Right atrium auricular region (tissue), 2 donors: ENCODE measurements at places on chromosomes 4 and X. TPM values are rescaled to one million over a fixed set of nuclear protein-coding genes. Genes with fewer than 3 reads are reported as not detected.
A peak's percentile ranks its signal among the peaks of the same experiment; 100 is the strongest.

DNA sequence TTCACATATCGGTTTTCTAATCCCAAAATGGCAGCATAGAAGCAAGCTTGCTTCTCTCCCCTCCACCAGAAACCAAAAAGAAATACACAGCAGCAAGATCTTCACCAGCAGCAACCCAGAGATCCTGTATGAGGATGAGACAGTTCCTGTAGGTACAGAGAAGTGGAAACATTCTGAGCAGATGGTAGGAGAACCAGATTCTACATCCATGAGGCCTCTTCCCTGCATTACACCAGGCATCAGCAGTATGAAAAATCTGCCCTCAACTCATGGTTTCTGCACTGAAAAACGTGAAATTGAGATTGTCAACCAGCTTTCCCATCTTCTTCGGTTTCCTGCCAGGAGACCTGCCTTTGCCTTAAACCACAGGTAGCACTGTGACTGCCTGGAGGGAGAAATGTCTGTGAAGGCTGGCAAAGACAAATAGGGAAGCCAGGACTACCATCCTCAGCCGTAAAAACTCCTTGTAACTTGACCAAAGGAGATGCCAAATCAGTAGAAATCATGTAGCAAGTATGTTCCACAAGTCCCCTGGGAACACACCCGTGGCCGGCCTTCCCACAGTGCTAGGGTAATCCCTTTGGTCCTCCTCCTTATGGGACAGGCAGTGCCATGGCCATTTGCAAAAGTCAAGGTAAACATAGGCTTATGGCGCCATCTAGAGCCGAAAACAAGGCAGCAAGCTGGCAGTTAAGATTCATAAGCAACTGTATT is 24.0 kb upstream of the MTHFD2L start:
- peak; percentile 88 for DNase-seq

DNA sequence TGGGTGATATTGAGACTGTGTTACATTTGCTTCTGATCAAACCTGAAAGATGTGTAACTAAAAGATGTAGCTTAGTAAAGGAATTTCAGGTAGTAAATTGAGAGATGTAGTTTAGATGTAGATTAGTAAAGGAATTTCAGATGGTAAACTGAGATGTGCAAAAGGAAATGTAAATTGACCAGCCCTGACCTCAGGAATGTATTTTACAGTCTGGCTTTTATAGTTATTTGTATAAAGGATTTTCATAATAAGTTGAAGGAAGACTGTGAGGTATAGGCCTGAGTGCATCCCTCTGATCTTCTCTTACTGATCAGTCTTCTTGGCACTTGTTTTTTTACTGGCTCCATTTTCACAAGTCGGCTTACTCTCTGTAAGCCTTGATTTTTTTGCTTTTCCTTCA is 3.2 kb downstream of the KLHL2 start:
- no peak for DNase-seq

DNA sequence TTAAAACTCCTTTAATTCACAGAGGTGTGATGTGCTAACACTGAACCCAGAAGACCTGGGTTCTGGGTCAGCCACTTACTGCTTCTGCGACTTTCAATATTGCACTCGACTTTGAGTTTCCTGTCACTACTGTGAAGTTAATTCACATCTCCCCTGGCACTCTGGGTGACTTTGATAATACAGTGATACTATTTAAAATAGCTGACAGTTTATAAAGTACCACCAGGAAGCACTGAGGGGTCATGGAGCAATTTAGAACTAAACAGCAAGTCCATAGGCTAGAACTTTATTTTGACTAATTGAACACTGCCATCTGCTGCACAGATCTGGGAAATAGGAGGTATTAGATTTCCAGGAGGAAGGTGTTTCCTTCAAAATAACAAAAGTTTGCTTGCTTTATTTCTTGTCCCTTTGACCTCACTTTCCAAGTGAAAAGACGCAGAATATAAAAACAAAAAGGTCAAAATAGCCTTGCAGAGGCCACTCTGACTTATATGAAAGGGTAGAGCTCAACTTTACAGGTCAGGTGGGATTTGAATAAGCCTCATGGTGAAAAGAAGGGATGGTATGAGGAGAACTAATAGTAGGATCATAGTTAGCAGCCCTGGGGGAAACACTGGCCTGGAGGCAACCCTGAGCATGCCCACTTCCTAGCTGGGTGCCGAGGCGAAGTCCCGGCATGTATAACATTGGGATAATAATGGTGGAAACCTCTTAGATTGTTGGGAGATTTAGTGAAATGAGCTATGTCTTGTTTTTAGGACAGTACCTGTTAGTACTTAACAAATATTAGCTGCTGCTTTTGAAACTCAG is 53.4 kb downstream of the ZNF518B start:
- no peak for DNase-seq

P2RY4 gene
- not detected for total RNA-seq

DNA sequence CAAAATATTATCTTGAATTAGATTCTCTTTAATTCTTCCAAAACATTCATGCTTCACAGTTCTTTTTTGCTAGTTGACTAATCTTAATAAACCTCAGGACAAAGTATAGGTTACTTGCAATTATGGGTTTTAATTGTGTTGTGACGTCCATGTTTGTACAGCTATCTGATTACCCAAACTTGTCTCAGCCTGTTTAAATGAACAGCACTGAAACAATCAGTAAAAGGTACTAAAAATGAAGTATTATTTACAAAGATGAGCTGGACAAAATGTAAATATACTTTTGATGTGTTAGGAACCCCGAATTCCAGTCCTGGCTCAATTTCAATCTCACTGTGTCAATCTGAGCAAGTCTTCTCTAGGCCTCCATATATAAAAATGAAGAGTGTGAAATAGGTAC is 57.4 kb upstream of the SLC6A14 start:
- DNase-seq = no peak

DNA sequence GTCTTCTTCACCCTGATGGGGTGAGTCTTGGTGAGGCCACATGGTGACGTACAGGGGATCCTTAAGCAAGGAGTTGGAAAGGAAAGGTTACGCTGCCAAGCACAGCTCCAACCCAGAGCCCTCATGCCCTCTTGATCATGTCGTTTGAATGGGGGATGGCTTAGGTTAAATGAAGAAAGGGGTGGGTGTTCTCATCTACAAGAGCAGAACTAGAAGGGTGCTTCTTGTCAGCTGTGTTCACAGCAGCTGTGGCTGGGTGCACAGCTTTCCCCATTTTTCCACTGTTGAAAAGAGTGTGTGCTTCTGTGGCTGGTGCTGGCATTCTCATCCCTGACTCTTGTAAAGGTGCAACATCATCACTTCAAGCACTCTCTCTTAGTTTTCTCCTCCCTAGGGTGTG is 15.5 kb upstream of the SCRG1 start:
- no peak for DNase-seq

DNA sequence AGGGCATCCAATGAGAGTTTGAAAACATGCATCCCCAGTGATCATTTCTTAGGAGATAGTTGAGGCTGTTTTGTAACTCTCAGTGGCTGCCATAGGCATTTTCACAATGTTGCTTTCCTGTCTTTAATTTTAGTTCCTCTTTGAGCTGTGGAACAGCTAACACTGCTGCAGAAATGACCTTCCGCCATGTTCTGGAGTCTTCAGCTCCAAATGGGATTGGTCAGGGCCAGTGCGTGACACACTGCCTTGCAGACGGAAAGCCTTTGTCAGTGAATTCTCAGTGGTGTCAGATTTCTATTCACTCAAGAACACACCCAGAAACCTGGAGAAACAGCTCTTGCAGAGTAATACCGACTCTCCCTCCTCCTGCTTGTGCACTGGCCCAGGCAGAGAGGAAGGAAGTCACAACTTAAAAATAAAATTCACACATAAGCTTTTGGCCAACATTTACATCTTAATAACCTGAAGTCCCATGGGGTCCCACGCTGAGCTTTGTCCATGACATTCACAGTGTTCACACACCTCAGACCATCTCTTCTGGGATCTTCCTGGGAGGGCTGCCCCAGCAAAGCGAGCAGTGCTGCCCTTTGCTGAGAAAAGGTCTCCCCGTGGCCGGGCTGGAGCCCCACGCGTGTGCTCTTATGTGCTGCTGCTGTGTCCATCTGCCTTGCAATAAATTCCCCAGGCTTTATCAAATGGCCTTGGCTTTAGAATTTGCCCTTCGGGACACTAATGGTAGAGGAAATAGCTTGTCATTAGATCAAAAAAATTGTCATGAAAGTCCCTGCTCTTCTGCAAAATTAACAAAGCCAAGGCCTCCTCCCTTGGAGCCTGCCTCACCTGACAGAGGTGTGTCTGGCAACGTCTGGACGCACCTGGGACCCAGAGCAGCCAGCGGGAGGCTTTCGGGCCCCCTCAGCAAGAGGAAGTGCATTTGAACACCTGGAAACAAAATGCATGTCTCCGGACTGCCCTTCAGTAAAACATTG is 126.8 kb downstream of the IRF2 start:
- DNase-seq = peak; percentile 75

FAM47A gene
- total RNA-seq = not detected

DNA sequence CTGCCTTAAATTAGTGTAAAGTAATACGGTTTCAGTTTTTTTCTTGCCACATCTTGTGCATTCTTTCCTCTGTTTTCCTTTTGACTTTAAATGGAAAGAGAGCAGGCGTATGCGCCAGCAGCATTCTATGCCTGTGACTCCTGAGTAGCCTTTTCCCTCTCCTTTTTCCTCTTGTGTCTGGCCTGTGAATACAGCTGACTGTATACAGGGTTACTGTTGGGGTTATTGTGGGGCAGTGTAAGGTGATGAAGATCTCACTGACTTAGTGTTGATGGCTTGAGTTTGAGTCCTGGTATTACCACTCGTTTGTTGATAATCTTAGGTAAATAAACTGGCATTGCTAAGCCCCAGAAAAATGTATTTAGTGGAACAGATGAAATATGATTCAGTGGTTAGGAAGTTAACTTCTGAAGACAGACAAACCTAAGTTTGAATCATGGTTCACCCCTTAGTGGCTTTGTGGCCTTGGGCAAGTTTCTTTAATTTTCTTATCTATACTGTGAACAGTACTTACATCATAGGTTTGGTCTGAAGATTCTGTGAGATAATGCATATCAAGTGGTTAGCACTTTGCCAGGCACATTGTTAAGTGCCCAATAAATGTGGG is 105.1 kb downstream of the FNIP2 start:
- no peak for DNase-seq

DNA sequence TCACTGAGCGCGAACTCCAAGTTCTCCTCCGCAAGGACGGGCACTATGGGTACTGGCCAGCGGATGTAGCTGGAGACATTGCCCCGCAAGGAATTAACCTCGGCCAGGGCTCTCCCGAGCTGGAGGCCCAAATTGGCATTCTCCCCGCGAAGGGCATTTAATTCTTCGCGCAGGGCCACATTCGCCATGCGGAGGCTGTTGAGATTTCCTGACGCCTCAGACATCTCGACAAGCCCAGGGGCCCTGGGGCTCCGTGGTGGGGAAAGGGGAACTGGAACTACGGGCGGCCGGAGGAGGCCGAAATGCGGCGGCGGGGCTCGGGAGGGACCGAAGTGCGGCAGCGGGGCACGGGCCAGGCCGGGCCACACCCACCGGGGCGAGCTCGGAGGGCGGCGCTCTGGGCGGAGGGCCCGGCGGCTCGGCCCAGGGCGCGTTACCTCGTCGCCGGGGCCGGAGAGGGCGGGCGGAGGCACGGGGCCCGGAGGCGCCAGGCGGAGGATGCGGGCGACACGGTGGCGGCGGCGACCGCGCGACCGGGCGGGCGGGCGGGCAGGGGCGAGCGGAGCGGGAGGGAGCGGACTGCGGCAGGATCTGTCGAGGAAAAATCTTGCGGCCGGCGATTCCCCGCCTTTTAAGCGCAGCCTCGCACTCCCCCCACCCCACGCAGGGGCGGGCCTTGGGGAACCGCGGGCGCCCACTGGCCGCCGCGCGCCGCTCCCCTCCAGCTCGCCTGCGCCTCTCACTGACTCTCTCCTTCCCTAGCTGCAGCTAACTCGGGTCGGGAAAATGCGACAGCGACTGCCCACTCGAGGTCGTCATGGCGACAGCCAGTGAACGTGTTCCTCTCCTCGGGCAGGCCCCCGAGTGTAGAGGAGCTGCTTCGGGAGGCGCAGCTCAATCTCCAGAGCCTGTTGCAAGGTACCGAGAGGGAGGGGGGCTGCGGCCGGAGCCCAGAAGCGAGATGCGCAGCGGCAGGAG is at the start of gene RTL5:
RTL5 (minus strand) TSS at position 599 of the 978 bp plus-strand sequence.
- DNase-seq = peak; percentile 89

SMAD1 gene
- 12.5 TPM for total RNA-seq

GRCh38 chrX:5916945-5917344 is 311.7 kb downstream of the NLGN4X start:
- DNase-seq = no peak

GRCh38 chr4:34187056-34187455 is 2057.3 kb downstream of the ARAP2 start:
- DNase-seq = no peak

DNA sequence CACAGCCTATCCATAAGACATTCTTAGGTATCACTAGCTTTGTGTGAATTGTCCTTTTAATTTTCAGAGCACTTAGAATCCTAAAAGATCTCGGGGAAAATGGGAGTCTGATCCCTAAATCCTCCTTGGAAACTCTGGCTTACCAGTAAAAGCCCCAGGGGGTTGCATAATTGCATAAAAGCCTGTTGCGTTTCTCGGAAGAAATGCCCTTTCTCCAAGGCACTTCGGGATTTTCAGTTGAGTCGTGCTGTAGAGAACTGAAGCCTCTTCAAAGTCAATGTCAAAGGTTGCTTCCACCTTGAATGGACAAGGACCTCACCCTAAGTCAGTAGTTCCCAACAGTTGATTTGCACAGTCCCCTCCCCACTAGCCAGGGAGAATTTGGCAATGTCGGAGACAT is 20.8 kb downstream of the FAM184B start:
- no peak for DNase-seq

ZXDB gene
- total RNA-seq = 7.5 TPM

GRCh38 chr4:67103001-67103747 is 442.1 kb downstream of the CENPC start:
- DNase-seq = no peak

SAGE1 gene
- total RNA-seq = not detected

PLAC1 gene
- not detected for total RNA-seq

TENM3 gene
- 15.9 TPM for total RNA-seq

ARHGAP24 gene
- total RNA-seq = 34.0 TPM

- DNase-seq = no peak
Measured at GRCh38 chr4:92234393-92235176, 69.2 kb upstream of the GRID2 start.

DNA sequence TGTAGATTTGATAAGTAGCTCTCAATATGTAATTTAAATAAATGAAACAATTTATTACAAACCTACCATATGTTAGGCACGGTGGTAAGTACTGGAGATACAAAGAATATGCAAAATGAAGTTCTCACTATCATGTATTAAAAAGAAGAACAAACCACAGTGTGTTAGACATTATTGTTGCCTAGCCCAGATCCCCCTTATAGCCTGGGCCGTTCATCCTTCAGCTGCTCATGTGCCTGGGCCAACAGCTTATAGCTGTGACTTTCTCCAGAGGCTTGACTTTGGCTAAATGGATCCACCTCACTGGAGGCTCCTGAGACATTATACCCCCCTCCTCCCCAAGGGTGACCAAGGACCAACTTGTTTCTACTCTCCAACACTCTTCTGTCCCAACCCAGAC is 29.8 kb upstream of the CCNG2 start:
- DNase-seq = no peak

SEL1L3 gene
- total RNA-seq = 5.4 TPM
